H7 (cell line): ENCODE measurements at places on chromosomes 7 and 10. TPM values are rescaled to one million over a fixed set of nuclear protein-coding genes. Genes with fewer than 3 reads are reported as not detected.

GRCh38 chr7:81370822-81371221 is 399.0 kb downstream of the HGF start:
- DNase-seq = no peak

DNA sequence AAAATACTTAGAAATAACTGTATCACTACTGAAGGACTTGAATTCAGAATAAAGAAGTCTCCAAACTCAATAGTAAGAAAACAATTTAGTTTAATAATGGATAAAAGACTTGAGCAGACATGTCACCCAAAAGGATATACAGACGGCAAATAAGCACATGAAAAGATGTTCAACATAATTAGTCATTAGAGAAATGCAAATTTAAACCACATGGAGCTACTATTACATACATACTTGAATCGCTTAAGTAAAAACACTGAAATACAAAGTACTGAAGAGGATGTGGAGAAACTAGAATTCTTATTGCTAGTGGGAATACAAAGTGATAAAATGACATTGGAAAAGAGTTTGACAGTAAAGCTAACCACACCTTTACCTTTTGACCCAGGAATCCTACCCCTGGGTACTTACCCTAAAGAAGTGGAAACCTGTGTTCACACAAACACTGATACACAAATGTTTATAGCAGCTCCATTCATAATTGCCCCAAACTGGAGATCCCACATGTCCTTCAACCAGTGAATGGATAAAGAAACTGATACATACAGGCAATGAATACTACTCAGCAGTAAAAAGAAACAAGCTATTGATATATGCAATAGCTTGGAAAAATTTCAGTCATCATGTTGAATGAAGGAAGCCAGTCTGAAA is 54.3 kb upstream of the NFKB2 start:
- no peak for DNase-seq

DNA sequence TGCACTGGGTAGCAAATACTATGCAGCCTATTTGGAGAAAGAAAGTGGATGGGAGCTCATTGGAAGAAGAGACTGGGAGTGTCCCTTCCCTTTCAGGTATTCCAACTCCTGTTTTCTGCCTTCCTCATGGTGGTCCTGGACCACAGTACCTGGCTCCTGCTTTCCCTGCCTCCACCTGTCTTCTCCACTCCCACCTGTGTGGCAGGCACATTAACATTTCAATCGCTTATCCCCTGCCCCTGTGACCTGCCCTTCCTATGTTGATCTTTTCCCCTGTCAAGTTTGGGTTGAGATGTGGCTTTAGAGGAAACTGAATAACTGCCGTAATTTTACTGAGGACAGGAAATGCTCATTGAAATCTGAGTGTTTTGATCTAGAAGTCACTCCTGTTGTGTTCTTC is 415.8 kb upstream of the PODXL start:
- no peak for DNase-seq

DNA sequence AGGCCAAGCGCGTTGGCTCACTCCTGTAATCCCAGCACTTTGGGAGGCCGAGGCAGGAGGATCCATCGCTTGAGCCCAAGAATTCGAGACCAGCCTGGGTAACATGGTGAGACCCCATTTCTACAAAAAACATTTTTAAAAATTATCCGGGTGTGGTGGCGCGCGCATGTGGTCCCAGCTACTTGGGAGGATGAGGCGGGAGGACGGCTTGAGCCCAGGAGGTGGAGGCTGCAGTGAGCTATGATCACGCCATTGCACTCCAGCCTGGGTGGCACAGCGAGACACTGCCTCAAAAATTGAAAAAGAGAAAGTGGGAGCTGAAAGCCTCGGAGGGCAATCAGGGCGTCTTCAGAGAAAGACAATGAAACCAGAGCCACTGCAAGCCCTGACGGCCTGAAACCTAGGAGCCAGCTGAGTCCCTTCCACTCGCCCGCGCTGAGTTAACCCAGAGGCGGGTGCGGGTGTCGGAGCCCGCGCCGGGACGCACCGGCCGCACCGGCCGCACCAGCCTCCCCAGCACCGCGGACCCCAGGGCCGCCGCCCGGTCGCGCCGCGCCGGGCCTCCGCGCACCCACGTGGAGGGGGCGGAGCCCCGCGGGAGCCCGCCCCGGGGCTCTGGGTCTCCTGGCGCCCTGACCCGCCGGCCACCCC is 22.4 kb downstream of the ZFAND2A start:
- DNase-seq = no peak

DNA sequence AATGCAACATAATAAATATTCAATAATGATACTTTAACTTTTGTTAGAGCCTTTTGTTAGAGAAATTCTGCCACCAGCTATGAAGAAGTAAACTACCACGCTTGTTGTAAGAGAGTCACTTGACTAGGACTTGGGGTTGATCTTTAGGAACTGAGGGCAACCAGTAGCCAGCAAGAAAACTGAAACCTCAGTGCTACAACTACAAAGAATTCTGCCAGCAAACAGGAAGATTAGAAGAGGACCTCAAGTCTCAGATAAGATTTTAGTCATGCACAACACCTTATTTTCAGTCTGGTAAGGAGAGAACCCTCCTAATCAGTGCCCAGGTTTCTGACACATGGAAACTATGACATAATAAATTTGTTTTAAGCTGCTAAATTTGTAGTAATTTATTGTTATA is 498.3 kb upstream of the STEAP1 start:
- DNase-seq = no peak

DNA sequence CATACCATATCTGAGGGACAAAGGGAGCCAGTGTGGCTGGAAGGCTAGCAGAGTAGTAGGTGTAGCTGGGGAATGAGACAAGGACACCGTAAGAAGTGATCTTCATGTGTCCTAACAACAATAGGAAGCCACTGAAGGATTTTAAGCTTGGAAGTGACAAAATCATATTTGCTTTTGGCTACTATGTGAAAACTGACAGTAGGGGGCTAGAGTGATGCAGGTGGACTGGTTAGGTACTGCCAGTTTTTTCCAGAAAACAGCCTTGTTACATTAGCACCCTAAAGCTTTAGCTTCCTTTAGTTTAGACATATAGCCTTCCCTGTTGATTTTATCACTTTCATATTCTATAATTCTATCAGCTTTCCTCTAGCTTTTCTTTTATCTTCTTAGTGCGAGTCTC is 637.1 kb downstream of the ANKRD7 start:
- no peak for DNase-seq

DNA sequence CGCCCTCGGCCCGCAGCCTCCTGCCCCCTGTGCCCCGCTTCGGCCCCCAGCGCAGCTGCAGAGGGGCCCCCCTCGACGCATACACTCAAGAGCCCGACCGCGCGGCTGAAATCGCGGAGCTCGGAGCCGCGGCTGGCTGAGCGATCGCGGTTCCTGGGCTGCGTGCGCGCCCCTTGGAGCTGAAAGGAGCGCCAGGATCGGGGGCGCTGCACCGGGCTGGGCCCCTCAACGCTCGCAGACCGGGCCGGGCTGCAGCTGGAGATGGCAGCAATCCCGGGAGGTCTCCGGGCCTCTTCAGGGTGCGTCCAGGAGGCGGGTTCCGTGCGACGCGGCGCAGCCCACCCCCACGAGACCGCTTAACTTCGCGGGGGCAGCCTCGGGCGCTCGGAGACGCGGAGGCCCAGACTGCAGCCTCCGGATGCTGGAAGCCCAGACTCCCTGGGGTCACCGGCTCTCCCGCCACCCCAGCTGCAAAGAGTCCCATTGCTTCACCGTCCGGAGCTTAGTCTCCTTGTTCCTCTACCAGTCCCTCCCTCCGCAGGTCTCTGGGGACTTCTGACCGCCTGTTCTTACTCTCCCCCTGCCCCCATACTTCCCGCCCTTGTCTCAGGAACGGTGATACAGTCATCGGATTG is 73.0 kb upstream of the LRRC4 start:
- peak; percentile 83 for DNase-seq

DNA sequence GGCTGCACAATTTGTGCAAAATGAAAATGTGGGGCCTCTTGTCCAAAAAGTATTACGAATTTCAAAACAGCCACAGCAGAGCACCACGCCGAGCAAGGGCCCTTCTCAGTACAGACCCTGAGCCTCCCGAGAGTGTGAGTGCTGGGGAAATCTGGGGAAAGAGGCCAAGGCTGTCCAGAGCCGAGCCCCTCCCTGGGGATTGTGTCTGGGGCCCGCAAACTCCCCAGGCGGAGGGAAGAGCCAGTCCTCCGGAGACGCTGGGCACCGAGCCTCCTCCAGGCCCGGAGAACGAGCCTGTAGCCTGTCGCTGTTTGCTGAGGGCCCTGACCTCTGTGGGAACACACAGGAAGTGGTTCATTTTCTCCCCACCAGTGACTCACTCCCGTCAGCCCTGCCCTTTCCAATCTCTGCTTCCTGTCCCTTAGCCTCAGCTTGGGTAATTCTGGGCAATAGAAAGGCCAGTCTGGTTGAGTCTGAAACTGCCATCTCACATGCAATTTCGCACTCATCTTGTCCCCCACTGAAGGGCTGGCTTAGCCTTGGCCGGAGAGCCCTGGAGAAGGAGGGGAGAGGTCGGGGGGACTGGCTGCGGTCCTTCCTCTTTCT is 19.5 kb upstream of the GNA12 start:
- DNase-seq = peak; percentile 49

DNA sequence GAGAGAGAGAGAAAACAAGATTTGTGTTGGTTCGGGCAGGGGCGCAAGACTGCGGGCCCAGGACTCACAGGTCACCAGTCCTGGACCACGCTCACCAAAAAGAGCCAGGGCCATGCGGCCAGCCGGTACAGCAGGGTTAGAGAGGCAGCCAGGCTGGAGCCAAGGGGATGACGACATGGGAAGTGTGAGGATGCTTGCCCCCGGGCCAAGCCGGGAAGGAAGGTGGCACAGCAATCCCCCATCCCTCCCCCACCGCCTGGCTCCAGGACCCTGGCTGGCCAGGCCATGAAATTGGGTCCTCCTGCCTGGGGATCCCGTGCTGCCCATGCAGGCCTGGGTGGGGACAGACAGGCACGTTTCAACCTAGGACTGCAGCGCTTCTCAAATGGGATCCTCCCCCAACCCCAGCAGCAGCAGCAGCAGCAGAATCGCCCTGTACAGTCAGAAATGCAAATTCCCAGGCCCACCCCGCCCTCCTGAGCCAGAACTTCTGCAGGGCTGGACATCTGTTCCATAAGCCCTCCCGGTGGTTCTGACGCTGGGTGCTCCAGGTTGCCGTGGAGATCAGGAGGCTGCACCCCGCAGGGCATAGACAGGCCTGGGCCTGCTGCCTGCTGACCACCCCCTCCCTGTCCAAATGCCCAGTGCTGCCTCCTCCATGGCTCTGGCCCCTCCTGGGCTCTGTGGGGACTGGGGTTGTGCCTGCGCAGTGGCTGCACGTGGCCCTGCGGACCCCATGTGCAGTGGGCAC is 35.0 kb downstream of the YKT6 start:
- no peak for DNase-seq

Gene ELFN1
- total RNA-seq = 16.0 and 19.9 TPM in 2 replicates

GRCh38 chr7:51901489-51901840 is 584.9 kb upstream of the COBL start:
- DNase-seq = no peak

Gene GIMAP6
- not detected in 2 replicates for total RNA-seq

DNA sequence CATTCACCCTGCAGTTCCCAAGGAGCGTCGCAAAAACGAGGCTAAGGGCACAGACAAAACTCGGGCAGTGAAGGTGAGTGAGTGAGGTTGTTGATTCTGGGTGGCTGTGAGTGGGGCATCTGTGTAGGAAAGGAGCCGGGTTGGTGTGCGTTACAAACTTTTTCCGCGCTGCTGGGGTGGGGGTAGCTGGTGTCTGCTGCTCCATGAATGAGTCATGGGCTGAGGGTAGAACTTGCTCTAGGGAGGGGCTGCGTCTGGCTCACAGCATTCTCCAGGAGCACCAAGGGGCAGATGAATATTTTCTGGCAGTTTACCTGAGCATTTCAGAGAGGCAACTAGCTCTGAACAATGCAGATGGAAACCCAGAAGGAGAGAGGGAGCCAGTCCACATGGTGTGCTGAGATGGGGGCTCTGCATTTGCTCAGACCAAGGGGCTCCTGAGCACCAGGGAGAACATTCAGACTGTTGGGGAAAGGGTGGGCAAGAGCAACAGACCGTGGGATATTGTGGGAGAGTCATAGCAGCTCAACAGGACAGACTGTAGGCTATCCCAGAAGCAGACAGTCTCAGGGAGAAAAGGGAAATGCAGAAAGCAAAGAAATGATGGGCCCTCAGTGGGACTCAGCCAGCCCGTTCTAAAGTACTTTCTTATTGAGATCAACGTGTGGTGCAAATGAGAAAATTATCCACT is 18.8 kb downstream of the NOBOX start:
- DNase-seq = no peak

Gene PMPCB
- 99.9 and 123 TPM in 2 replicates for total RNA-seq

Gene ZNF777
- 9.0 and 12.1 TPM in 2 replicates for total RNA-seq

GRCh38 chr7:63900394-63901203 is 98.0 kb upstream of the ZNF722 start:
- no peak for DNase-seq

Gene SPDYE6
- total RNA-seq = not detected in 2 replicates

GRCh38 chr10:46525177-46525823 is 31.2 kb downstream of the GPRIN2 start:
- DNase-seq = no peak

DNA sequence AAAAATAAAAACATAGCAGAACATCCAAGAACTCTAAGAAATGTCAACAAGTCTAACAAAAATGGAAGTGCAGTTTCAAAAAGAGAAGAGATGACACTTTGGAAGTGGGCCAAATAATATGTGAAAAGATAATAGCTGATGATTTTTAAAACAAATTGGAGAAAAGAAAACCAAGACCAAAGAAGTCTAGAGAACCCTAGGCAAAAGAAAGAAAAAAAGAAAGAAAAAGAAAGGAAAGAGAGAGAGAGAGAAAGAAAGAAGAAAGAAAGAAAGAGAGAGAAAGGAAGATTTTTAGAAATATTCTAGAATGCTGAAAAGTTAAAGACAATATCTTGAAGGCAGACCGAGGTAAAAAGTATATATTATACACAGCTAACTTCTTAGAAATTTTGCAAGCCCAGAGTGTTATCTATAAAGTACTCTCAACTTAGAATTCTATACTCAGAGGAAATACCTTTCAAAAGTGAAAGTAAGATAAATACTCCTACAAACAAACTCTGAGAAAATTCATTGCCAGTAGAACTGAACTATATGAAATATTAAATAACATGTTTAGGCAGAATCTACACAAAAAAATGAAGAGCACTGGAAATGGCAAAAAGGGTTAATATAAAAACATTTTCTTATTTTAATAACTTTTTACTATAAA is 138.7 kb upstream of the SMIM30 start:
- DNase-seq = no peak

GRCh38 chr10:132452216-132452650 is 55.2 kb downstream of the PWWP2B start:
- DNase-seq = peak; percentile 78

DNA sequence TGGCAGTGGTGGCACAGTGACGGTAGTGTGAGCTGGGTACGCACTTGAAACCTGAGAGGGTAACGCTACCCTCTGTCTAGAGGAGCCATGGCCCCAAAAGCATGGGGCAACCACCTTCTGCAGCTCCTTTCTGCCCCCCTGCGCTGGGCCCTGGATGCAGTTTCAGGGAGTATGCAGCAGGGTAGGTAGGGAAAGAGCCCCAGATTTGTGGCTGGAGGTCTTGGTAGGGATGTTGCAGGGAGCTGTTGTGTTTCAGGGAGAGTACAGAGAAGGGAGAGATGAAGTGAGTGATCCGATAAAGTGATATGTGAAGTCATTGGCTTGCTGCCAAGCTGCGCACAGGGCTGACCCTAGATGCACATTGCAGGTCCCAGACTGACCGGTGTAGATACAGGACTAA is 2.7 kb upstream of the PGAM2 start:
- peak; percentile 30 for DNase-seq

Gene AEBP1
- 12.9 and 15.8 TPM in 2 replicates for total RNA-seq
